ENCODE measurements at places on chromosomes 5 and 9. TPM values are rescaled to one million over a fixed set of nuclear protein-coding genes. Genes with fewer than 3 reads are reported as not detected.

DNA sequence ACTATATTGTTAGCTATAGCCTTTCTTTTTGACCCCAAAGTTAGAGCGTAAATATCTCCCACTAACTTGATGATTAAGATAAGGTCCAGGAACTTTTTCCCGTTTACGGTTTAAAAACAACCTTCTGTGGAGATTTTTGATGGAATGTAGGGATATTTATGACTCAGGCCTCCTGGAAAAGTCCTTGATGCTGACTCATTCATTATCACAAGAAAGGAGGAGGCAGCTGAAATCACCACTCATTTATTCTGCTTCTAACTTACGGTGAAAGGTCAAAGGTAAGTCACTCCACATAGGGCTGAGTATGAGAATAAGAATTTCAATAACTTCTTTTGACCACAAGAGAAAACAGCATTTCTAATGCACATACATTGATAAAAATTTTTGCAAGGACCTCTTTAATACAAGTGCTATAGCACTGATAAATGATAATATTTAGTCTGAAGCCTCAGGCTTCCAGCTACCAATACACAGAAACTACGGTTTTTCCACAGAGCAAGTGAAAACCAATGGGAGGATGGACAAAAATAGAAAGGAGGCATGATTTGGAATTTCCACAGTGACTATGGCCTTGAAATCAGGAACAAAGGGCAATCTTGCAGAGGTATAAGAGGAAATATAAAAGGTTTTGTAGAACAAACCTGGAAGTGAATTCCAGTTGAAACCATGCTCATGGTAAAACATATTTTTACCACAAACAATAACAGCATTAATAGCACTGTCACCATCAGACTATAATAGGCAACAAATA, 146.5 kb downstream of the PPP2R2B start:
- peak; percentile 67 for DNase-seq

- peak; percentile 9 for DNase-seq
These were observed 260.3 kb upstream of the ADAMTS16 start for GRCh38 chr5:4879693-4880303.

- DNase-seq = no peak
These were observed 319.6 kb downstream of the DRD1 start for GRCh38 chr5:175124251-175124813.

GRCh38 chr9:14888272-14888671, 22.0 kb downstream of the FREM1 start:
- no peak for DNase-seq

- no peak for DNase-seq
These were observed 37.0 kb downstream of the ADAMTS12 start for GRCh38 chr5:33854733-33855151.

GRCh38 chr5:5025774-5026408, 114.2 kb upstream of the ADAMTS16 start:
- no peak for DNase-seq

GRCh38 chr5:40402007-40402364, 277.7 kb upstream of the PTGER4 start:
- peak; percentile 22 for DNase-seq

DNA sequence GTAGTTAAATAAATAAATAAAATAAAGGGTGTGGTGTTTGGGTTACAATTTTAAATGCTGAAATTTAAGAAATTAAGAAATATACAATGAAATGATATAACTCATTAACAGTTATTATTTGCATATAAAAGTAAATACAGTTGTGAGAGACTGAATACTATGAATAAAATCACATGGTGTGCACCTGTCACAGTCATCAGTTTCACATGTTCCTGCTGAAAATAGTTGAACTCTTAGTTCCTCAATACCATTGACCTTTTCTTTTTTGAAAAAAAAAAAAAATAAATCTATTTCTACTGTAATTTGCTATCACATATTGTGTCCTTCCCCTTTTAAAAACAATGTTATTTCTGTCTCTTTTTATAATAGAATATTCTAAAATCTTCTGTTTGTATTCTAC, 130.9 kb upstream of the CHD1 start:
- no peak for DNase-seq

DNA sequence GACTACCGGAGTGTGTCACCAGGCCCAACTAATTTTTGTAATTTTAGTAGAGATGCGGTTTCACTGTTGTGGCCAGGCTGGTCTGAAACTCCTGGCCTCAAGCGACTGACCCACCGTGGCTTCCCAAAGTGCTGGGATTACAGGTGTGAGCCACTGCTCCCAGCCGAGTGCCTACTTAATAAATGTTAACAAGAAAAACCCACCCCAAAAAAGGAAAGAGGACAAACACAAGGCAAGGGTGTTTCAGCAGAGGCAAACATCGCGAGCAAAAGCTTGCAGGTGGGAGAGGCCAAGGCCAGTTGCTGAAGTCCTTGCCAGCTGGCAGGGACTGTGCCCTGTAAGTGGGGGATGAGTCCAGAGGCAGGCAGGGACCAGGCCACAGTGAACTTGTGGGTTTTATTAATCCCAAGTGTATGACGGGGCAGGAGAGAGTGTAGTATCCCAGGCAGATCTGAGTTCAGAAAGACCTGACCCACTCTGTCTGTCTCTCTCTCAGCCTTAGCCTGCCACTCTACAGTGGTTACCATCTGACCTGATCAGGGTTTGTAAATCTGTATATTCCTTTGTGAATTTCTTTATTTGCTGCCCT, 6.4 kb upstream of the FPGS start:
- DNase-seq = no peak

DNA sequence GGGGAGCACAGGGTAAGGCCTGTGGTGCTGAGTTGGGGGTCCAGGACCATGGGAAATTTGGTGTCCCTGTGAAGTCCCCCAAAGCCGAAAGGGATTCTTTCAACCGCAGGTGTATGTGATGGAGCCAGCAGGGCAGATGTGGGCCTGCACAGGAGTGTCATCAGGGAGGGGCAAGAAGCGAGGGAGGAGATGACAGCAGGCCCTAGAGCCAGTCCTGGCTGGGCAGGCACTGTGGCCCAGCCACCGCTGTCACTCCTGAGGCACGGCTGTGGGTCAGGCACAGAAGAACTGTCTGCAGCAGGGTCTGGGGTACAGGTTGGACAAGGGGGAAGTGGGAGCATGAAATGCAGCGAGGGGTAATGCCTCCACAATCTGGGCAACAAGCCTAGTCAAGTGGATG, 4.8 kb downstream of the HK3 start:
- no peak for DNase-seq

DNA sequence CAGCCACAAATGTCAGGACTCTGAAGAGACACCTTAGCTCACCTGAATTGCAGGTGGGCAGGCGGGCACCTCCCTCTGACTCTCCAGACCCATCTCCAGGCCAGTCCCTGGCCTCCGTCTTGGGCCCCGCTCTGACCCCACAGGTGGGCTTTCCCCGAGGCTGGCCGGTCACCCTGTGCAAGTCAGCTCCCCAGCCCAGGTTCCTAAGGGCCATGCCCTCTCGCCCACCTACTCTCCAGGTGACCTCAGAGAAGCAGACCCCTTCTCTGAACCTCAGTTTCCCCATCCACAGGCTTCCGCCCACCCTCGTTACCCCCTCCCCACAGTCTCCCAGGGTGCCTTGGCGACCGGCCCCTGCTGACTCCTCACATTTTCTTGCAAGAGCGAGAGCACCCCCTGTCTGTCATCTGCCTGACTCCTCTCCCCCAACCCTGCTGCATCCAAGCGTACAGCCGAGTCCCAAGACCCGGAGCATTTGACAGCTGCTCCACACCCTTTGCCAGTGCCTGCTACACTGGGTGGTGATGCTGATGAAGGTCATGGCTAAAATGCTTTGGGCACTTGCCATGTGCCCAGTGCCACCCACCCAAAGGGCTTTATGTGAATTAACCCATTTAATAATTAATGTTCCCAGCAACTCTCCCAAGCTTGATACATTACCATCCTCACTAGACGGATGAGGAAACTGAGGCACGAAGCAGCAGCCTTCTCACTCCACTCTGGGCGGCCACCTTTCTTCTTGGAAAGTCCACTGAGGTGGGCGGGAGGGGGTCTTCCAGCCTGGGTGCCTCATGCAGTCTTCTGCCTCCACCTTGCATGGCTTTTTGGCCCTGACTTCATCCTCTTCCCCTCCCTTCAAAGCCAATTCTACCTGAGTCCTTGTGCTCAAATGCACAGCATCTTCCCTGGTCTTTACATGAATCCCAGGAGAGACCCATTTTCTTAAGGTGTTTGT, 51.1 kb upstream of the ORM1 start:
- no peak for DNase-seq

DNA sequence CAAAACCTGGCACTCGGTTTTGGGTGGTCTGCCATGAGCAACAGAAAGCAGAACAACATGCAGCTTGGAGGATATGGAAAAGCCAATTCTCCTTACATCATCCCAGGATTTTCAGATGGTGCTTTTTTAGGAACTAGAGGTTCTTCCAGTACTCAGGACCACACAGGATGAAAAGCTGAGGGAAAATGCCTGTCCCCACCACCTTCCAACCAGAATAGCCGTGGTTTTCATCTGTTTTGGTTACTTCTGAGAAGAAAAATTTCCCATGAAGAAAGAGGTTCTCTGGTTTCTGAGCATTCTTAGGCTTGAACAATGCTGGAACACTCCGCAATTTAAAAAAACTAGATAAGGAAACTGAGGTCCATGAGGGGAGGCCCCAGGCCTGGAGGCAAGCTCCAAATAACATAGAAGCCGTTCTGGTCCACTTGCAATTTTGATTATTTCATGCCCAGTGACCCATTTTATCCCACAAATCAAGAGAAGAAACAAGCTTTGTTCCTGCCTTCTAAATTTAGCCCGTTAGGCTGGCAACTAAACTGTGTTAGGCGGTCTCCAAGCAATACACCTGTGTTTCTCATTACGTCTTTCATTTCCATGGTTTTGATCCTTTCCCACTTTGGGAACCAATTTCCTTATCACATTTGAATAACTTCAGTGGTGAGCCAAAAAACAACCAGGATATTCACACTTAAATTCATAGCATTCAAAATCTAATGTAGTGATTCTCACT, 79.2 kb upstream of the SPIN1 start:
- DNase-seq = no peak

DNA sequence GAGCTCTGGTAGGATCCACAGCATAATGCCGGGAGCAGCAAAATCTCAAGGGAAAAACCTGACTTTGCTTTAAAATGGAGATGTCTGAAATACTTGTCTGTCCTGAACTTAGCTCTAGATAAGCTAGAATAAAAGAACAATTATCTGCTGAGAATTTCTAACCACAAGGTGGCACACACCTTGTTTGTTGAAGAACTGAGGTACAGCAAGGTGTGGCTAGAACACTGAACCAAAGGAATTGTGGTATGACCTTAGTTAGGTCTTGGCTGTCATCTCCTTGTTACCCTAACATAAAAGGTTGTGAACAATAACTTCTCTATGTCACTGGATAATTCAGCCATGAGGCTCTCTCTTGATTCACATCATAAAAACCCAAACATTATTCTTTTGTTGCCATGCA, 72.3 kb upstream of the ANXA1 start:
- DNase-seq = no peak

- peak; percentile 12 for DNase-seq
These were observed 703.4 kb upstream of the GRAMD2B start for GRCh38 chr5:125719681-125720347.

DNA sequence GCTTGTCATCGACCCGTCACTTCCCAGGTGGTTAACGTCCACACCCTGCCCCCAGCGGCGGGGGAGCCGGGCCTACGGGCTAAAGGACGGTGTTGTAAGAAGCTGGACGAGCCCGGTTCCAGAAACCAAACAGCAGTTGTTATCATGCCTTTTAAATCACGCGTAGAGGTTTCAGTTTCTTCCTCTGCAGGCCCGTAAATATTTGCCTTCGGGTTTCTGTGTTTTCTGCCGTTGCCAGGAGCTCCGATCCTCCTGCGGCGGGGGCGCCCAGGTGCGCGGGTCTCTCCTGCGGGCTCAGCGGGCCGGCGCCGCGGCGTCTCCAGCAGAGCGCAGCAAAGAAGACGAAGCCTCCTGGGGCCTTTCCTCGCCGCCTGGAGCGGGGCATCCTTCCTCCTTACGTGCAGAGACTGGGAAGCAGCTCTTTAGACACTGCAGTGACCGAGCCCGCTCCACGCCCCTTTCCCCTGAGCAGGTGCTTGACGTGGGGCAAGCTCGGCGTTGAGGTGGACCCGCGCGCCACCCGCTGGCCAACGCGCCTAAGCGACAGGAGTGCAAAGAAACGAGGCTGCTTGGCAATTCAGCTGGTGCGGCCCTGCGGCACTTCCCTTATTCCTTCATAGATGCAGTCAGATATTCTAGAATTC, 21.8 kb upstream of the TTC1 start:
- no peak for DNase-seq

DNA sequence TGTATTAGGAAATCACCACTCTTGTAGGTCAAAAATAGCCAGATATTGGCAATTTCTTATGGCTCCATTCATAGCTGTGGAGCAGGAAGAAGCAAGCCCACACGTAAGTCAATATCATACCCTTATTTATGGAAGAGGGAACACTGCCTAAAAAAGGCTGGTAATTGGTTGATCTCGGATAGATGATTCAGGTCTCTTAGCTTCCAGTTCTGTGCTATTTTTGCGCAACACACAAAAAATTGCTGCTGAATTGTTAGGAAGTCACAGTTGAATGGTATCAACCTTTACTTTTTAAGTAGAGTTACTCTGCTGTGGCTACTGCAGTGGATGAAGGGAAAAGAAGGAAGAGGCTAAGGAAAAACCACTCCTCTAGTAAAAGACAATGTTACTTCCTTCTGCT, 168.8 kb downstream of the ARHGAP26 start:
- DNase-seq = no peak

GRCh38 chr5:61162832-61163567, 732 bp upstream of the SMIM15 start:
- DNase-seq = no peak

DNA sequence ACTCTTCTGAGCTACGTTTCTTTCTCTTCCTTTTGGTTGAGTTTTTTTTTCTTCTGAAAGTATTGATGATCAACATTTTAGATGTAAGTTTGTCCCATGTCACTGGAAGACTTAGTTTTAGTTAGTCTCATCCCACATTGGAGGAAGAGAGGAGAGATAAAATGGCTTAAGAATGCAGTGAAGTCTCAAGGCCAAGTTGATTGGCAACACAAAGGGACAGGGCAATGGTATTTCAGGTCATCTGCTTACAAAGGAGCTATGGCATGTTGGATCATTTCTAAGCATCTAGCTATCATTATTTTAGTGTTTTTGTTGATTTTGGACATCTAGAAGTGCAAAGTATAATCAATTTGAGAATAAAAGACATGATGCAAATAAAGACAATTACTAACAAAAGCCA, 58.6 kb downstream of the CDKN2A start:
- DNase-seq = no peak

The ITGA1 gene
- 35.2 TPM for polyA plus RNA-seq

The ZBTB5 gene
- 12.6 TPM for polyA plus RNA-seq

The OCLN gene
- 0.71 TPM for polyA plus RNA-seq

Measured in BJ (cell line).